ENCODE measurements at places on chromosomes 2 and 18.

DNA sequence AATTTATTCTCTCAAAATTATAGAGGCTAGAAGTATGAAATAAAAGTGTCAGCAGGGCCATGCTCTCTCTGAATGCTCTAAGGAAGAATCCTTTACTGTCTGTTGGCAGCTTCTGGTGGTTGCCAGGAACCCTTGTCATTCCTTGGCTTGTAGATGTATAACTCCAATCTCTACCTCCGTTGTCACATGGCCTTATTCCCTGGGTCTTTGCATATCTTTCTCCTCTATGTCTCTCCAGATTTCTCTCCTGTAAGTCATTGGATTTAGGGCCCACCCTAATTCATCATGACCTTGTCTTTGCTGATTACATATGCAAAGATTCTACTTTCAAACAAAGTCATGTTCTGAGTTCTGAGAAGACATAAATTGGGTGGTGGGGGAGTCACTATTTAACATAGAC is 127.0 kb upstream of the CHST9 start:
- no peak for DNase-seq

DNA sequence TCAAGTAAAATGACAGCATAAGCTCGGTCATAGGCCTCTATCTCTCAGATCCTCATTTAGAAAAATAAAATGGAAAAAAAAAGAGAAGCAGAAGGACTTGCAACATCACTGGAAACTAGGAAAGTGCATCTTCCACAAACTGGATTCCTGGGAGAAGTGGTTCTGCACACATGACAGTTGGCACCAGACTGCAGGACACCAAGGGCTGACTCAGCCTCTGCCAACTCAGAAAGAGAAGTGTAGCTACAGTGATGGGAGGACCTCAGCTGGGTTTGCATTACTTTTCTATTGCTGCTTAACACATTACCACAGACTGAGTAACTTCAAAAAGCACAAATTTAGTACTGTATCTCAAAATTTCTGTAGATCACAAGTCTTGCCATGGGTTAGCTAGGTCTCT is 409.5 kb upstream of the GCFC2 start:
- no peak for DNase-seq

GRCh38 chr2:207219676-207220501 is 54.1 kb upstream of the KLF7 start:
- no peak for DNase-seq

DNA sequence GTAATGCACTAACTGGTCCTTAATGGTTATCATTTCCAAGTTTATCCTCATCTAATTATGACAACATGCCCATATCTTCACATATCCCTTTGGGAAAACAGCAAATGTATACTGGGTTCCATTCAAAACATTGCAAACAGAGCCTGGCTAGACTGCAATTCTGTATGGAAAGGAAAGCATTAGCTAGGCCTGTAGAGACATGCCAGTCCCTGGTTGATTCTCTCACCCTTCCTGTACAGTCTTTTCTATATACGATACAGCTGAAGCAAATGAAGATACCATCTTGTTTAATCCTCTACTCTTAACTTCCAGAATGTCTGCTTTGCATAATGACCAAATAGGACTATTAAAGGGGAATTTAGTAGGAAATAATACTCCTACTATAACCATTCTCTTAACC is 294.4 kb upstream of the MC4R start:
- no peak for DNase-seq

- no peak for DNase-seq
Measured at GRCh38 chr2:6754419-6754818, 111.3 kb downstream of the CMPK2 start.

- DNase-seq = no peak
Measured at GRCh38 chr2:203659331-203660049, 46.9 kb upstream of the CD28 start.

GRCh38 chr2:237171881-237172280 is 86.2 kb downstream of the COPS8 start:
- no peak for DNase-seq

DNA sequence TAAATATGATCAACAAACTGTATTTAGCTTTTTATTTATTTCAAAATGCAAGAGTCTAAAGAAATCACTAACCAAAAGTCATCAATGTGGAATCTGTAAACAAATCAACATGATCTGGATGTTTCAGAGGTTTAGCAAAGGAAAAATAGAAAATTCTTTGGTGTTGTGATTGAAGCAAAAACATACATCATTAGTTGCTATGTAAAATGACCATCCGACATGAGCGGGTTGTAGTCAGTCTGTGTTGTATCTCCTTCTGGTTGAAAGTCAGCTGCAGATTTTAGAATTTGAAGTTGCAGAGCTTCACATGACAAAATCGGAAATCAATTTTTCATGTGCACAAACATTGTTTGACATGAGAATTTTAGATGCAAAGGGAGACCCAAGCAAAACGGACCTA is 63.2 kb downstream of the IRS1 start:
- no peak for DNase-seq

DNA sequence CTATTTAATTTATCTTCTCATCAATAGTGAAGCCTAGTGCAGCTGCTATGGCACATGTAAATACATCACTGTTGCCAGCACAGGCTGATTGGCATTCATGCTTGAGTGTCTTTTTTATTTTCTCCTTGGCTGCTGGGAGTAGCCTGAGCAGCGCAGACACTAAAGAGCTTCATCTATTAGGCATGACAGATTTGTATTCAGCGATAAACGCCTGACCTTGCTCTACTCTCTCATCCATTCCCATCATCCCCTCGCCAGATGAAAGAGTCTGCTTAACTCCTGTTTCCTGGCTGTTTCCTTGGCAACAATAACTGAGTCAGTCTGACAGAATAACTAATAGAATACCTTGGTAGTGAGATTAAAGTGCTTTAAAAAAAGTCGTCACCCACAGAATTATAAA is 753.6 kb downstream of the DCC start:
- no peak for DNase-seq

DNA sequence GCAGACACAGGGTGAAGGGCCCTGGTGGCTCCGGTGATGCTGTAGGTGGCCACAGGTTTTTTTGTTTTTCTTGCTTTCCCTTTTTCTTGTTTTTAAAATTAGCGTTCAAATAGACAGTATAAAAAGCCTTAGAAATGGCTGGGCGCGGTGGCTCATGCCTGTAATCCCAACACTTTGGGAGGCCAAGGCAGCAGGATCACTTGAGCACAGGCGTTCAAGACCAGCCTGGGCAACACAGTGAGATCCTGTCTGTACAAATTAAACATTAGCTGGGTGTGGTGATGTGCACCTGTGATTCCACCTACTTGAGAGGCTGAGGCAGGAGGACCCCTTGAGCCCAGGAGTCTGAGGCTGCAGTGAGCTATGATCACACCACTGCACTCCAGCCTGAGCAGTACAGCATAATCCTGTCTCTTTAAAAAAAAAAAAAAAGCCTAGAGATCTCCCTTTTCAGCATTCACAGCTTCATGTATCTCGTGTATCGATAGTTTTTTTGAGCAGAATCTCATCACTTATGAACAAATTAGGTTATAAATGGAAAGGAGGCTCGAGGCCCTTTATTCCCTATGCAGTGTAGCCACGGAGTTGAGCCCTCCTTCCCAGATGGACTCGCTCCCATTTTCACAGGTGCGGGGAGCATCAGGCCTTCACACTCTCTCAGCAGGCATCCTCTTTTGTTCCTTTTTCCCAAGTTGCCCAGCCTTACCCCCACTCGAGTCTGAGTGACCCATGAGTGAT is 50.8 kb downstream of the EMILIN2 start:
- no peak for DNase-seq

All from cortex of kidney (tissue), 1 donor.